Esophagus mucosa (tissue), 1 donor: ENCODE measurements at places on chromosomes 1 and 21. TPM values are rescaled to one million over a fixed set of nuclear protein-coding genes. Genes with fewer than 3 reads are reported as not detected.

ADCY10 gene
- total RNA-seq, result not detected

HES3 gene
- not detected for total RNA-seq

ARMH1 gene
- total RNA-seq, result not detected

MAP1LC3C gene
- total RNA-seq, result not detected
